Stimulated activated CD4-positive, alpha-beta T cell treated with anti-CD3 and anti-CD28 coated beads, Interleukin-1b, Interleukin-23, amount 100 ng/mL, for 1 hour (primary cell): ENCODE measurements at places on chromosomes 4 and X.

DNA sequence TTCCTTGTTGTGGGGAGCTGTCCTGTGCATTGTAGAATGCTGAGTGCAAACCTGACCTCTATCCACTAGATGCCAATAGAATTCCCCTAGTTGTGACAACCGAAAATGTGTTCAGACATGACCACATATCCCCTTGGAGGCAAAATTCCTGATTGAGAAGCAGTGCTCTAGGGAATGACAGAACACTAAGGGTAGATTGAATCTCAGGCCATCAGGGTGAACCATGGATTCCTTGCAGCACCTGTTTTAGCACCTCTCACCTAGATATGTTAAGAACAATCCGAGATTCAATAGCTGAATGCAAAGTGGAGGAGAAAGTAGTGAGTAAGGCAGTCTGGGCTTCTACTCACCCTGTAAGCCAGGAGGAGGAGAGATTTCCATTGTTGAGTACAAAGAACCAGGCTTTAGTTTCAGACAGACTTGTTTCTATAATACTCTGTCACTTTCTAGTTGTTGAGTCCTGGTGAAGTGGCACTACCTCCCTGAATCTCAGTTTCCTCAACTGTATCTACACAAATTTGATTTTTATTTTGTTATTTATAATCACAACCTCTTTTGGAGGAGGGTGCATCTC is 111.0 kb upstream of the RAP2C start:
- no peak for DNase-seq

- no peak for DNase-seq
Observed at GRCh38 chr4:107069049-107069448, 32.9 kb upstream of the DKK2 start.

DNA sequence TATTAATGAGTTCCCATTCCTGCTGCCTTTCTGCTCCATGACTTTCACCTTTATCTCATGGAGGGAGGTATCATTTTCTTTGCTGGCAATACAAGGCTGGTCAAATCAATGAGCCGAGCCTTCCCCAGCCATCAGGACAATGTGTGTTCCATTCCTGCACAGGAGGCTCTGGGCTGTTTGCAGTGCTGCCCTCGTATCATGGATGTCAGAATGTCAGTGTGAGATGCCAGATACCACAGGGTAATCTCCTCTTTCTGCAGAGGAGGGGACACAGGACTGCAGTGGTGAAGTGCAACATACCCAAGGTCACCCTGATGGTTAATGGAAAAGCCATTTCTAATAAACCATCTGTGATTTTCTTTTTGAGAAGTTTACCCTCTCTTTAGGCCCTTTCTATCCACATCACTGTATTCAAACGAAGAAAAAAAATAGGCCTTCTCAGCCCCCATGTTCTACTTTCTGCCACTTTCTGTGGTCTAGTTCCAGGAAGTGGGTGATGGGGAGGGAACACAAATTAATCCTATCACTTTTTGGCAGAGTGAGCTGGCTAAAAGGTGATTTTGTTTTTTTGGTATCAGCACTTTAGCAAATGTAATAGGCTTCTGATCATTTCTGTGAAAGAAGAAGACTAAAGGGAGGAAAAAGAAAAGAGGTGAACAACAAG is 490.2 kb upstream of the BOD1L1 start:
- no peak for DNase-seq

DNA sequence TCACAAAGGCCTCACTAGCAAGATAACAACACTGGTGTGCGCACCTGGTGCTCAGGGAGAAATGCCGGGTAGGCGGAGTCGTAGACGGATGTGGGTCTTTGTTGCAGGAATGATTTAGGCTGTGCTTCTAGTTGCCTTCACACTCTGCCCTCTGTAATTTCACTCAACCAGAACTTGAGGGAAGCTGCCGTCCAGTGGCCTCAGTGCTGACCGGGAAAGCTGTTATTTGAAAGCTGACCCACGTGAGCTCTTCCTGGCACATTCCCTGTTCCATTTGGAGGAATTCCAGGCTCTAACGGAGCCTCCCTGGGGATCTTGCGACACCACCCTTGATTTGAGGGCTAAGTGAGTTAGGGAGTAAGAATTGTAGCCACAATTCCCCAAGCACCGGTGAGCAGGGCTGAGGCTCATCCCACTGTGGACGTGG is 15.9 kb downstream of the SH3TC1 start:
- DNase-seq = no peak

DNA sequence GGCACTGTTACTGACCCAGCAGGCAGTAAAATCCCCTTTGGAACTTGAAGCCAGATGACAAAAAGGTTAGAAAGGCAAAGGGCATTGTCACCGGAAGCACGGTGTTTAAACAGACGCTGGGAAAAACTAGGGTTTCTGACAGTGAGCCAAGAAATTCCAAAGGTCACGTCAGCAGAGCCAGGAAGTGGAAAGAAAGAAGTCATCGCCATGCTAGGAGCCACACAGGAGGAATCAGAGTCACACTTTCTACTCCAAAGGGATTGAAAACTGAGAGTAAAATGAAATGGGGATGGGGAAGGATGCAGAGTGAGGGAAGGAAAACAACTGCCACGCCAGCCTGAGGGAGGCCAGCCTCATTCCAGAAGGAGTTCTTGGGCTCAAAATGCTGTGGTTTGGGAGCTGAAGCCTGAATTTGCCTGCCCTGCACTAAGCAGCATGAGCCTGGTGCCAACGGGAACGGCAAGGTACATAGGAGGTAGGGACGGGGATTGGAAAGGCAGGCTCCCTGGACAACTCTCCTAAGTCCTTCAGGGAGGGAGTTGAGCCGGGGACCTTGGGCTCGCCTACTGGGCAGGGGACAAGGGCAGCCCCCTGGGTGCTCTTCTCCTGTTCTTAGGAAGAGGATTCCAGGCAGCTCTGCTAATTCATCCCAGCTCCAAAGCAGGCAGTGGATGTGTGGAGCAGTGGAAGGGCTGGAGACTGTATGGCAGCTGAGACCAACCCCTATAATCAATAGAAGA is 66.8 kb downstream of the SOWAHB start:
- DNase-seq = no peak

DNA sequence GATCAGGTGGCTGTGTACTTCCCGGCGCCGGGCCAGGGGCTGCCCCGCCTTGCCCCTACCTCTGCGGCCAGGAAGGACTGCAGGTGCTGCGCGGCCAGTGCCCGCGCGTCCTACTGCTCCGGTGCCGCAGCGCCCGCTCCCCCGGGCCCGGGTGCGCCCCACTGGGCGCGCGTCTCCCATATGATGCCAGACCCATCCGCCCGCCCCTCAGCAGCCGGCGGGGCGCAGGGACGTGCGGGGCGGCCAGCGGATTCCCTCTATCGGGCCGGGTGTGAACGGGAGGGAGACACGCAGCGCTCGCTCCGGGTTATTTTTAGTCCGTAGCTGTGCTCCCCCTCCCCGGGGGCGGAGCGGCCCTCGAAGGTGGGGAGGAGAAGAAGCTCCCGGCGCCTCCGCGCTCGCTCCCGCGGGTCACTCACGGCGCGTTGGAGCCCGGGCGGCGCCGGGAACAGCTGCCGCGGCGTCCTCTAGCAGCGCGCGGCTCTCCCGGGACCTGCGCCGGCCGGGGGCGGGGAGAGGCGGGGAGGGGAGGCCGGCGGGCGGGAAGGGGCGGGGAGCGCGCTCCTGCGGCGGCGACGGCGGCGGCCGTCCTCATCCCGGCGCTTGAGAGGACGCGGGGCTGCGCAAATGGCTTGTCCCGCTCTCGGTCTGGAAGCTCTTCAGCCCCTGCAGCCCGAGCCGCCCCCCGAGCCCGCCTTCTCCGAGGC is 103.6 kb downstream of the UCHL1 start:
- no peak for DNase-seq

DNA sequence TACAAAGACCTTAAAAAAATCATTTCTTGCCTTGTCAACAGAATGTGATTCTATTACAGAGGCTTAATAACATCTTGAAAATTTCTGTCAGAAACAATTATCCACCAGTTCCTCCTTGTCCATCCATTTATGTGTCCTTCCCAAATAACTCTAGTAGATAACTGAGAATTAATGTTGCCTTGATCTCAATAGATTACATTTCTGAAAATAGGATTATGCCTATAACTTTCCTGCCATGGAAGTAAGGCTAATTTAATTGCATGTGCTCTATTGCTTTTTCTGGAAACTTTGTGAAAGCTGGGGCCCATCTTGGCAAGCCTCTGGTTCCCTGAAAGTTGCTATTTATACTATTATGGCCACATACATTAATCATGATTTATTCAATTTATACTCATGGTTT is 76.2 kb upstream of the UNC5C start:
- DNase-seq = no peak

DNA sequence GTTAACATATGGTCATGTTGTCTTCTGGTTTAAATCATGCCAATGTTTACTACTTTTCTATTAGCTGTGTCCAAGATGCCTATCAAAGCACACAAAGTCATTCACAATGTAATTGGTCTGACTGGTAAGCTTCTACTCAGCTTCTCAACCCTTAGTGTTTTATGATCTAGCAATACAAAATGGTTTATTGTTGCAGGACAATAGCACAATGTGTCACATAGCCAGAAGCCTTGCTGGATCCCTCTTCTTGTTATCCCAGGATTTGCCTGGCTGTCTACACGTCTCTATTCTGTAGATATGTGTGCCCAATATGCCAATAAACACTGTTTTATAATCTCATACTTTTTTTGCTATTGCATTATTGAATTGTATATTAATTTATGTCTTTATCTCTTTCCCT is 1111.0 kb upstream of the AGA start:
- DNase-seq = no peak

DNA sequence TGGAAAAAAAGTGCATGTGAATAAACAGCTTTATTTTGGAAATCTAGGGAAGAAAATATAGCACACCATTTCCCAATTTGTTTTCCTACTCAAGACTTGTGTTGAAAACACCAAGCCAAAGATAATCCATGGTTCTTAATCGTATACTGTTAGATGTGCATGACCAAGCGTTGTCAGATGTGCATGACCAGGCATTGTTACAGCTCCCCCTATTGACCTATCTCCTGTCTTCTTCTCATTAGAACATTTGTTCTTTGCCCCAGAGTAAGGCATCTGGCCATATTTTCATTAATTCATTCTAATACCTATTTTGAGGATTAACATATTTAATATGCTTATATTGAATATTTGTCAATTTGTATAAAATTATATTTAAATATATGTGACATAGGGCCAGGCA is 14.4 kb upstream of the VCX start:
- no peak for DNase-seq

DNA sequence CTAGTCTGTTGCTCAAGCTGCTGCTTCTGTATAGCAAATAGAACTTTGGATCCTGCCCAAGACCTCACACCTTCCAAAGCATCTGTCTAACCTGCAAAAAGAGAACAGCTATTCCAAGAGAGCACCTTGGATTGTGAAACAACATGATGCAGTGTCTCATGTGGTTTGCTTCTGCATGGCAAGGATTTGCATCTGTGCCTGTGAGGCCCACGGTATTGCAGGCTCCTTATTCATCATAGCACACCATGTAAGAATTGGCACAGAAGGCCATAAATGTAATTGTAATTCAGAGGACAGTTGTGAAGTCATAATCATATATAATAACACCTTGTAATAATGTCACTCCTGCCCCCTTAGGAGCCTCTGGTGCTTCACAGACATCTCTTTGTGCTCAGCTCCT is 147.1 kb downstream of the ZNF674 start:
- no peak for DNase-seq

- no peak for DNase-seq
Observed at GRCh38 chrX:126718440-126718839, 101.1 kb upstream of the PRR32 start.

DNA sequence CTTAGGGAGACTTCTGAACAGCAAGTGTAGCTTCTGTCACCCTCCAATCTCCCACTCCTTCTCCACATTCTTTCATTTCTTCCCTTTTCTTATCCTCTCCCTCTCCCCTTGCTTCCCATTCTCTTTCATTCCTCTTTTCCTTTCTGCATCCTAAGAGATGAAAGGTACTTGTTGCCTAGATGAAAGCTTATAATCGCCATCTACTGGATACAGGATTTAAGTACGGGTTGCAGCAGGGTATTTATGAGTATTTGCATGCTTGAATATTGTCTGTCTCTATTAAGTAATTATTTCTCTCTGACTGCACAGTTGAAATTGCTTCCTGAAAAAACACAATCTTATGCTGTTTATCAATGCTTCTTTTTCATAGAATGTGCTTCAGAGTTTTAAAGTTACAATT is 174.0 kb upstream of the TENT5D start:
- no peak for DNase-seq

DNA sequence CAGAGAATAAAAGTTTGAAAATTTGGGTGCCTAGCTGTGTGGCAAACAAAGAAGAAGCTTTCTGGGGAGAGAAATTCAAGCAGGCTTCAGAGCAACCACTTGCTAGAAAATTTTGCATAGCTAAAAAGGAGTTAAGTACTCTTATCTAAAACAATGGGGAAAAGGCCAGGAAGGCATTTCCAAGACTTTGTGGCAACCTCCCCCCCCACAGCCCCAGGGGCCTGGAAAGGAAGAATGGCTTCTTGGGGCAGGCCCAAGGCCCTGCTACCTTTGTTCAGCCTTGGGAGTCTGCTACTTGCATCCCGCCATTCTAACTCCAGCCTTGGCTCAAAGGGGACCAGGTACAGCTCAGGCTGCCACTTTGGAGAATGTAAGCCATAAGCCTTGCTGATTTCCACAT is 102.2 kb downstream of the PTCHD1 start:
- no peak for DNase-seq

DNA sequence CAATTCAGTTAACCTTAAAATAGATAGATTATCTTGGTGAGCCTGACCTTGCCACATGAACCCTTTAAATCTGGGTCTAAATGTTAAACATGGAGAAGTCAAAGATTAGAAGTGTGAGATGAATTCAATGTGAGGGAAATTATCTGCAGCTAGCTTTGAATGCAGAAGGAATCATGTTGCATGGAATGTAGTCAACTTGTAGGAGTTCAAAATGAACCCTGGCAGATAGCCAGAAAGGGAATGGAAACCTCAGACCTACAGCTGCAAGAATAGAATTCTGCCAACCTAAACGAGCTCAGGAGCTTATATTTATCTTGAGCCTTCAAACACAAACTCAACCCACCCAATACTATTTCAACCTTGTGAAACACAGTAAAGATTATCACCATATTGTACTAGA is 632.5 kb downstream of the KCTD8 start:
- DNase-seq = no peak

DNA sequence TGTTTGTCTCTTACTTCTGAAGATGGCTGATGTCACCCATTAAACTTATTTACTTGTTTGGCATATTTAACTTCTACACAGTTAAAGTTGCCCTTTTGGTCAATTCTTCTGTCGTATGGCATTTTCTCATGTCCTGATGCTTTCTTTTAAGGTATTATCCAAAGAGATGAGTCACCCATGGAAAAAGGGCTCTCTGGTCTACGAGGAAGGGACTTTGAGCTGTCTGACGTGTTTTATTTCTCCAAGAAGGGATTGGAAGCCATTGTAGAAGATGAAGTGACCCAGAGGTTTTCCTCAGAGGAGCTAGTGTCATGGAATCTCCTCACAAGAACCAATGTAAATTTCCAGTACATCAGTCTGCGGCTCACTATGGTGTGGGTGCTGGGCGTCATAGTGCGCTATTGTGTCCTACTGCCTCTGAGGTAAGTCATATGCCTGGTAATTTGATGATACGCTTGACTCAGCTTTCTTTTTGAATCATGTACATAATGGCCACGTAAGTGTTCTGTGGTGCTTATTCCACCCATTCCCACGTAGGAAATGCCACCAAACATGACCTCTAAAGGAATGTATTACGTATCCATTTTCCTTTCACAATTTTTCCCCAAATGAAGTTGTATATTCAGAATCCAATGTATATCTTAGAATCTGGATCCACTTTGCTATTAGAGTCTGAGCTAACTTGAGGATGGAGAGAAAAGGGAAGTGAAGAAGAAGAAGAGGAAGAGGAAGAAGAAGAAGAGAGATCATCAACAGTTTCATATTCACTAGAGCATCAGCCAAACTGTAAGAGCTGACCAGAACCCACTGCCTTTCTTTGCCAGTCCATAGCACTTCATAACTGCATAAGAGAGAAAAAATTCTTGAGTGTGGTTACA is 45.7 kb downstream of the GPAT3 start:
- DNase-seq = no peak
